Left lung (tissue), 14 donors: ENCODE measurements at places on chromosomes 3 and 15. TPM values are rescaled to one million over a fixed set of nuclear protein-coding genes. Genes with fewer than 3 reads are reported as not detected.

DNA sequence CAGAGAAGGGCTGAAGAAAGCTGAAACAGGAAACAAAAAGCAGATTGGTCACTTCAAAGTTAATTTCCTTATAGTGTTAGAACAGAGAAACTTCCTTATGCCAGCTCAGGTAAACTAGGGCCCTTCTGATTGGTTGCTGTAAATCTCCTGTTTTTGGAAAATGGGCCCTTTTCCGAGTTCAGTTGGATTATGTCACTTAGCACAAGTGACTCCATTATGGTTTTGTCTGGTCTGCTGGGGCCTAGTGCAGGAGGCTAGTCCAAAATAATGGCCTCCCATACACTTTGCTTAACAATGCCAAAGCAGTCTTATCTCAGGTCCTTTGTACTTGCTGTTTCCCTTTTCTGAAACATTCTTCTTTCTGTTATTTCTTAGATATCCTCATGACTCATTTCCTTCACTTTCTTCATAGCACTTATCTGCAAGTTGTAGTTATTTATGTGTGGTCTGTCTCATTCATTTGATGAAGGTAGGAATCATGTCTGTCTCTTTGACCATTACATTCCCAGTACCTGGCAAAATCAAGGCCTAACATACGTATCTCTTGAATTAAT is 7.7 kb upstream of the DCP1A start:
- no peak for DNase-seq

DNA sequence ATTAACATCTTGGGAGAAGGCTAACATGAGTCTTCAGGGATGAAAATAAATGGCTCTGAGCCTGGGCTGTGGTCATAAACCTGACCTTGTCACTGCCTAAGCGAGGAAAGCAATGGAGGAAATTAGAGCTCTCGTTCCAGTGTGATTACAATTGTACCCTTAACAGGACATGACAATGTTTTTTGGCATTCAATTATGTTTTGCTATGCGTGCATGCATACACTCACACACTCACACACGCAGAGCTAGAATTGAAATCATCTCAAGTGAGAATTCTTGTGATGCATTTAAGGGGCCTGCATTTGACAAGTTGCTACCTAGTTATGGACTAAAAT is 24.1 kb downstream of the ZNF80 start:
- no peak for DNase-seq

DNA sequence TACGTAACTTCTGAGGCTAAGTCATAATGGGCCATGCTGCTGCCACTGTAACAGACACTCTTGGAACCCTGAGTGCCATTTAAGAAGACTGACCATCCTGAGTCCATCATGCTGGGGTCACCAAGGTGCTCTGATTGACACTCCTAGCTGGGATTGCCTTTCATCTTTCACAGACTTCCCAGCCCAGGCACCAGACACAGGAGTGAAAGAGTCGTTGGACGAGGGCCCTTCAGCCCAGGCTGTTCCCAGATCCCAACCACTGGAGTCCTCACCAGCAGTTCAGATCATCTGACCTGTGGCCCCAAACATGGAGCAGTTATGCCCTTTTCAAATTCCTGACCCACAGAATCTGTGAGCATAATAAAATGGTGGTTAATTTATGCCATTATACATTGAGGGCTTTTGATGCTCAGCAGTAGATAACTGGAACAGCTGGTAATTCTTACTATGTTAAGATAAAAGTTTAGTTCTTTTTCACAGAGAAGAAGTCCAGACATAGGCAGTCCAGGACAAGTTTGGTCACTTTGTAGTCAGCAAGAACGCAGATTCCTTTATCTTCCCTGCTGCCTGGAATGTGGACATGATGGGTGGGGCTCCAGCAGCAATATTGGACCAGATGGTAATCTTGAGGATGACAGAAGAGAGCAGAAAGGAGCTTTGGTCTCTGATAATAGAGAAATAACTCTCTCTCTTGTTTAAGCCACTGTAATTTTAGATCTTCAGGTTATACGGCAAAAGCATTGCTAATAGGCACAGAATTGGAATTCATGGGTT is 7.3 kb upstream of the EHD4 start:
- no peak for DNase-seq

GRCh38 chr15:27690290-27690689 is 408.8 kb downstream of the OCA2 start:
- no peak for DNase-seq

DNA sequence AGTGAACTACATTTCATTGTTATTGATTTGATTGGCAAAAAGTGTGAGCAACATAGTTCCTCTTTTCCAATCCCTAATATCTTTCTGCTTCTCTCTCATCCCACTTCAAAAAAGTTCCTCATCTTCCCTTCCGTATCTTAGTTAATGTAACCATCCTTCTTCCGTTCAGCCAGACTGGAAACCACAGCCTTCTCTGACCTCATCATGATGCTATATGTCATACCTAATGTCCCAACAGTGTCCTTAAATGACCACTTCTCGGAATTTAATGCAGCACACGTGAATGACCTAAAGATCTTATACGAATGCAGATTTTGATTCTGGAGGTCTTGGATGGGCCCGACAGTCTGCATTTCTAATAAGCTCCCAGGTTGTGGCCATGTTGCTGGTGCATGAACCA is 320.3 kb upstream of the SATB1 start:
- DNase-seq = no peak

CISH gene
- 29.3 TPM for polyA plus RNA-seq

RASL12 gene
- polyA plus RNA-seq = 115 TPM

SLC22A14 gene
- 0.11 TPM for polyA plus RNA-seq

IQCF5 gene
- polyA plus RNA-seq = not detected

WDR93 gene
- 2.1 TPM for polyA plus RNA-seq
